EL (cell line): ENCODE measurements at places on chromosomes 13 and 19.

DNA sequence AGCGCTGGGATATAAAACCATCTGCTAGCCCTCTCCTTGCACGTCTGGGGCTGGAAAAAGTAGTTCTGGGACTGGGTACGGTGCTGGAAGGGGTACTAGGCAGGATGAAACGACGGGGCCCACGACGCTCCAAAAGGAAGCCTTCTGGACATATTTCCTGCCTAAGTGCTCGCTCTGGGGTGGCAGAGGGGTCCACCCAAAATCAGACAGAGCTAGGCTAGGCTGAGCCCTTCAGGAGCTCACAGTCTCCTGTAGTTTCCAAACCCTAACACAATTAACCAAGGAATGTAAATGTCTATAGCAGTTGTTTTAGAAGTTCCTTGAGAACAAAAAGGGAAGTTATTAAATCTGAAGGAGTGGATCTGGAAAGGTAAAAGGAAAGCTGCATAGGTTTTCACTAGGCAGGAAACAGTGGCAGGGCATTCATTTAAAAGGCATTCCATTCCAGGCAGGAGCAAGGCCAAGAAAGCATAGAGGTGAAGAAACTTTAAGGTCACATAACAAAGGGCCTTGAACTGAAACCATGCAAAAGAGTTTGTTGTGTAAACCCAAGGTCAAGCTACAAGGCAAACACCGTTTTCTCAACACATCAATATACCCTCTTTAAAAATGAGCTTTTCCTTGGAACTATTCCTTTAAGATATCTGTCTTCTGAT is 634 bp upstream of the DIAPH3 start:
- no peak for DNase-seq

DNA sequence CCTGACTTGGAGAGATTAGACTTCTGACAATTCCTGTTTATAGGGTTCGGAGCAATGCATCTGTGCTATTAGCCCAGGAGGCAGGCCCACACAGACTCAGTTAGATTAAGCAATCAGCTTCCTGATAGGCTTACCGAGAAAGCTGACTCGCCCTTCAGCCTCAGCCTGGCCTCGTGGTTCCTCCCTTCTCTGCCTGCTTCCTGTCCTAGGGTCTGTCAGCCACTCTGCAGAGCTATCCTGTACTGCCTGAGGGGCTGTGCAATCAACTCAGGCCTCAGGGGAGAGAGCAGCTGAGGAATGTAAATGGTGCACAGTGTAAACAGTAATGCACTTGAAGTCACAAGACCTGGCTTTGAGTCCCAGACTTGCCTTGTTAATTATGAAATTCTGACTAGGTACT is 30.7 kb downstream of the HTR2A start:
- peak; percentile 86 for DNase-seq

DNA sequence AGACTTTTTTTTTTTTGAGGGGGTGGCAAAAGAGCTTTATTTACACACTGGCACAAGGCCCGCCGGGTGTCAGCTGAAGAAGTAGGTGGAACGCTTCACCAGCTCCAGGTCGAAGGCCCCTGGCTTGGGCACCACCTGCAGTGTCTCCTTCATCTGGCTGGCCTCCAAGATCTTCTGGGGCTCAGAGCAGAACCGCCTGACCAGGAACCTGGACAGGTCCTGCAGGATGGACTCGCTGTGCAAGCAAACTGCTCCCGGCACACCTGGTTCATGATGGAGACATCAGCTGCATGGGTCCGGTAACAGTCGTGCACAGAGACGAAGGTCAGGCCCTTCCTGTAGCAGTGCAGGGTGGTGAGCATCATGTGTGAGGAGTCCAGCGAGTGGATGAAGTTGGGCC is 4.4 kb upstream of the CYP4F2 start:
- no peak for DNase-seq

DNA sequence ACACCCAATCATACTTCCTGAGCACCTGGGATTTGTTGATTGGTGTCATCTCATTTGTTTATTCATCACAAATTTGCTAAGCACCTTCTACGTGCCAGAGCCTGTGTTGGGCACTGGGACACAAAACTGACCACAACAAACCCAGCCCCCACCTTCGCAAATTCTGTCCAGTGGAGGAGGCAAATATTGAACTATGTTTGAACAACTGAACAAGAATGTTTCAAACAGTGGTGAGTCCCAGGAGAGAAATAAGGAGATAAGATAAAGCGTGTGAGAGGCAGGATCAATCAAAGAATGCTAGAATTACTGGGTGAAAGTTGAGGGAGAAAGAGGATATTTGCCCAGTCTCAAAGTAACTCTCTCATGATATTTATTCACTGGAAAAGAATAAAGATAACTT is 8.7 kb downstream of the ZNRF4 start:
- DNase-seq = no peak

DNA sequence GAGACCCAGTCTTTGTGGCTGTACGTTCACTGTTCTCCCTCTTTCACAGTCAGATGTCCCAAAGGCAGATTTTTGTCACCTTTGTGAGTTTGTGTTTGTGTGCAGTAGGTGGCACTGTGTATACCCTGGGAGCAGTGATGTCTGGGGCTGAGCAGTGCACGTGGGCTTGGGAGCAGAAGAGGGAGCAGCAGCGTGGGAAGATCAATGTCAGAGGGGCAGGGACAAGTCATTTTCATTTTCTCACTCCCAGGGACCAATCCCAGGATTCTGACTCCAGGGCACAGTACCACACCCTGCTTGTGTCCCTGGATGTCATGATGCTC is 2.0 kb upstream of the PSG6 start:
- DNase-seq = peak; percentile 26

DNA sequence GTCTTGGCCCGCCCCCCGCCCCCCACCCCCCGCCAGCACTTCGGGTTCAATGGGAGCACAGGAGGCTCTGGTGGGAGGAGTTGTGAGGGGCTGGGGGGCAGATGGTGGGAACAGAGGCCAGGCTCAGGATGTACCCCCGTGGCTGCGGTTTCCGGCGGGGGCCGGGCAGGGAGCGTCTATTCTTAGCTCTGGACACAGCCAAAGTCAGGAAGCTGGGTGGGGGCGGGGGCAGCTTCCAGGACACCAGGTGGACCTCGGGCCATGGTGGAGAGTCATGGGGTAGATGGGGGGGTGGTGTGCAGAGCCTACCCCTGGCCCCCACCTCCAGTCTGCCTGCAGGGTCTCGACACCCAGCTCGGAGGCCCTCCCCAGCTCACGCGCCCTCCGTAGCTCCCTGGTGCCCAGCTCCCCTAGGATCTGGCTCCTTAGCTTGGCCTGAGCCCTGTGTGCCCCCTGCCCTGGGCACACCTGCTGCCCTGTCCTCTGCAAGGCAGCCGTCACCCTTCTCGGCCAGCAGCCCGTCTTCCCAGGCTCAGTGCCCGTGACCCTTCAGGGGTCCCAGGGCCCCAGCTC is 2.2 kb upstream of the TBXA2R start:
- DNase-seq = no peak

DNA sequence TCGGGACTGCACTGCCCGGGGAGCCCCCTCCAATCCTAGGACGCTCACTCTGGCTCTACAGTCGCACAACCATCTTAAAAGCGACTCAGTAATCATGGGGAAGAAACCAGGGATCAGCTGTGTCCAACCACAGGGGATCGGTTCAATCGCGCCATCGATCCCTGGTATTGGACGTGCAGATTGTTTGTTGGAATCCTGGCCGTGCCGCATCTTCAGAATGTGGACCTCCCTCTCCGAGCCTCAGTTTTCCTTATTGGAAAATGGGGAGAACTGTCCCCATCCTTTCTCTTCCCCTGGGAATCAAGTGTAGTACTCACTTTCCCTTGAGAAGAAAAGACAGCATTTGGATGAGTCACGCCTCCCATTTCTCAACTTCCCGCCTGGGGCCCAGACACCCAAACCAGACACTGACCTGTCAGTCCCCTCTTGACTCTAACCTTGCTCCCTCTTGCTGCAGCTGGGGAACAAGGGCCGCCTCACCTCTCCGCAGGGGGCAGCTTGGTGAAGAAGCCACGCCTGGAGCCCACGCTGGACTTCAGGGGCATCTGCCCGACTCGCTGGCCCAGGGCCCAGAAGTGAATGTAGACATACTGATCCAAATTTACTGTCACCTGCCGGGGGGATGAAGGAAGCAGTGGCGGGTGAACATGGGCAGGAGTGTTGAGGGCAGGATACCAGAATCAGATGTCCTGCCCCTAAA is 17.6 kb downstream of the EMP3 start:
- peak; percentile 68 for DNase-seq

DNA sequence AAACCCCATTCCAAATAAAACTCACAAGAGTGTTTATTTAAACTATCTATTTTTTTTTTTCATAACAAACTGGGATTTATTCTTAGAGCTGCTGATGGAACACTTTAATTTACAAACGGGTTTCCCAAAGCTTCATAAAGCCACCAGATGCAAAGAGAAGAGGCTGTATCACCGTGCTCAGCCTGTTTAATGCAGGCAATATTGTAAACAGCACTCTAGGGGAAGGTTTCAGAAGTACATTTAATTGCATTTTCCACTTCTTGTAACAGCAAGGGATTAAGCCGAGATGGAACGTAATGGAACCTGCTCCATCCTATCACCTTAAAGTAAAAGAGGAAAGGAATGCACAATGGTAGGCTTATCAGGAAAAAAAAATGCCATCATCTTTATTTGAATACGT is 550.6 kb upstream of the ARGLU1 start:
- DNase-seq = no peak

- peak; percentile 71 for DNase-seq
These were observed 92.1 kb downstream of the USP12 start for GRCh38 chr13:27079421-27079958.

DNA sequence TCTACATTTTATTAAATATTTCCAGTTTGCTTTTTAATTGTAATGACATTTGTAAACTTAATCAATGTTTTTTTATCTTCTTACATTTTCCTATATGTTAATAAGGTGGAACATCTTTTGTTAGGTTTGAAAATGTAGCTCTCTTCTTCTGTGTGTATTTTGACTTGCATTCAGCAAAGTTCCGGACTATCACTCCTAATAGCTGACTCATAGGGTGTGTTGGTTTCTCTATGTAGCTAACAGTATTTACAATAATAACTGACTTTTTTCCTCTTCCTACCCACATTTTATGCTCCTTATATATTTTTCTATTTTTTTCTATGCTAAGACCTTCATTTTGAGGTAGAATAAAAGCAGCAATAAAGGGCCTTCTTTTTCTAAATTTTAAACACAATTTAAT is 28.1 kb downstream of the MYO16 start:
- DNase-seq = no peak

GRCh38 chr13:106696719-106697118 is 128.8 kb upstream of the ARGLU1 start:
- DNase-seq = no peak

DNA sequence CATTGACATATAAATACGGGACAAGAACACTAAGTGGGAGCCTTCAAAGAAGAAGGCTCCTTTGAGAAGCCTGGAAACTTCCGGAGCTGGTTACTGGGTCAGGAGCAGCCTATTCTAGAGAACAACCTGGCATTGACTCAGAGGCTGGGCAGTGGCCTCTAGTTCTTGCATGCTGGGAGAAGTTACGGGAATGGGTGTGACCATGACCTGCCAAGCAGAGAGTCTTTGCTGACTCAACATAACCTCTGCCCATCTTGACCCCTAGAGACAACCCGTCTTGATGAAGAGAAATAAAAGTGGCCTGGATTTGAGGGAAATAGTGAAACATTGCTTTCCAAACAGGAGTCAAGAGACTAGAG is 21.0 kb downstream of the STARD13 start:
- no peak for DNase-seq

DNA sequence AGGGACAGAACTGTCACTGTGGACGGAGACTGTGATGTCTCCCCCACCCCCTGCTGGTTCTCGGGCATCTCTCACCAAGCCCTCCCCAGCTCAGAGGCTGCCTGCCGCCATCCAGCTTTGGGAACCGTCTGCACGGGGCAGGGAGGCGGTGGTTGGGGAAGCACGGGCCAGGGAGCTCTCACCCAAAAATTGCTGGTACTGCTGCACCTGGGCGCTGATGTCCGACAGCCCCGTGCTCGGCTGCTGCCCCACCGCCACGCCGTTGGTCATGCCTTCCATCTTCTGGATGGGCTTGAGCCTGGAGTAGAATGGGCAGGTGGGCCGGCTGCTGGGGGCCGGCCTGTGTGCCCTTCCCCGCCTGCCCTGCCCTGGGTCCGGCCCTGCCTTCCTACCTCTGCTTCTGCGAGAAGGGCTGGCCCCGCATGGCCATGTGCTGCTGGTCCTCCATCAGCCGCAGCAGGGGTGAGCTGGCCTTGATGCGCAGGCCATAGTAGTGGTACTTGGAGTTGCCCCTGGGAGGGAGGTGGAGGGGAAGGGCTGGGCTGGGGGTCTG is 16.1 kb downstream of the DCAF15 start:
- DNase-seq = no peak

GRCh38 chr19:39820696-39821095 is 13.3 kb downstream of the DYRK1B start:
- DNase-seq = no peak

DNA sequence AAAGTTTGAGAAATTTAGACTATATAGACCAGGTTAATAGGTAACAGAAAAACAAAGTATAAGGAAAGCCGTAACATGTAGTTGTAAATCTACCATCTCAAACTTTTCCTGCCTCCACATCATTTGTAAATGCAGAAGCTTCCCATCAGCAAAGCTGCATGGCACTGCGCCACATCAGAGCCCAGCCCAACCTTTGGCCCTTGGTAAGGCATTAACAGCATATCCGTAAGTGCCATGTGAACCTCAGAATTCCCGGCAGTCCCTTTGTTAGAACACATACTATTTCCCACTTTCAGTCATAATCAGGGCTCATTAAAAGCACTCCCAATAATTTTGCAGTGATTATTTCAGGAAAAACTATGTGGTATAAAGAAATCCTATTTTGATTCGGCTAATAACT is 51.6 kb downstream of the MPHOSPH8 start:
- no peak for DNase-seq

DNA sequence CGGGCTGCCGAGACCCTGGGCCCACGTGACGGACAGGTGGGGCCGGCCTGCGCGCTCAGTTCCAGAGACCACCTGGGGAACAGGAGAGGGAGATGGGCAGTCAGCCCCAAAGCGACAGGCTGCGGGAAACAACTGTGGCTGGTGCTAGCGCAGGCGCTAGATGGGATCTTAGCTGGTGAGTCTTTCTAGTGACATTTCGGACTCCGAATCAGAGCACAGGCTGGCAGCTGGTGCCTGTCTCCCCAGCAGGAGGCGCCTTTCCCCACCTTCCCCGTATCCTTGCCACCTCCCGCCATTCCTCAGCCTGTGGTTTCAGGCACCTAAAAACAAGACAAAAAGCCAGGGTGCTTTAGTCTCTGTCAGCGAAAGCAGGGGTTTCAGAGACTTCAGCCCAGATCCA is 19.4 kb upstream of the RANBP3 start:
- DNase-seq = no peak
